ENCODE measurements at places on chromosomes 2 and 18. TPM values are rescaled to one million over a fixed set of nuclear protein-coding genes. Genes with fewer than 3 reads are reported as not detected.

Gene LOXL3
- 1.2 TPM for total RNA-seq

Gene ATP6V1C2
- 0.06 TPM for total RNA-seq

Gene BOLL
- total RNA-seq = not detected

Gene TUBA3D
- total RNA-seq = not detected

All from pancreas (tissue), 10 donors.